Kidney (tissue), 22 donors: ENCODE measurements at places on chromosomes 7 and 10. TPM values are rescaled to one million over a fixed set of nuclear protein-coding genes. Genes with fewer than 3 reads are reported as not detected.

The LMTK2 gene
- polyA plus RNA-seq, result 3.3 TPM

DNA sequence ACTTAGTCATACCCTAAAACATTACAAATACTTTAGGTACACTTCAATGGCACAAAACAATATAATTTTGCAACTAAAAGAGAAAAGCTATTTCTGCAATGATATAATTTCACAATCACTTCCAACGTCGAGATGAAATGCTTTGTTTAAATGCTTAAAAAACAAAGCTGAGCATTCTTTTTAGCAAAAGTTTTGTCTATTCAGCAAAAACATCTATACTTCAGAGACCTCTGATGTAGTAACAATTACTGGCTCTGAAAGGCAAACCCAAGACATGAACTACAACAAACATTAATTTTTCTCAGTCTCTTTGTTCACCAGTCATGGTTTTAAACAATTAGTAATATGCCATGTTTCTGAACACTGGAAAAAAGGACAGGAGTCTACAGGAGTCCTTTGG lies 16.4 kb downstream of the OAT start:
- no peak for DNase-seq

DNA sequence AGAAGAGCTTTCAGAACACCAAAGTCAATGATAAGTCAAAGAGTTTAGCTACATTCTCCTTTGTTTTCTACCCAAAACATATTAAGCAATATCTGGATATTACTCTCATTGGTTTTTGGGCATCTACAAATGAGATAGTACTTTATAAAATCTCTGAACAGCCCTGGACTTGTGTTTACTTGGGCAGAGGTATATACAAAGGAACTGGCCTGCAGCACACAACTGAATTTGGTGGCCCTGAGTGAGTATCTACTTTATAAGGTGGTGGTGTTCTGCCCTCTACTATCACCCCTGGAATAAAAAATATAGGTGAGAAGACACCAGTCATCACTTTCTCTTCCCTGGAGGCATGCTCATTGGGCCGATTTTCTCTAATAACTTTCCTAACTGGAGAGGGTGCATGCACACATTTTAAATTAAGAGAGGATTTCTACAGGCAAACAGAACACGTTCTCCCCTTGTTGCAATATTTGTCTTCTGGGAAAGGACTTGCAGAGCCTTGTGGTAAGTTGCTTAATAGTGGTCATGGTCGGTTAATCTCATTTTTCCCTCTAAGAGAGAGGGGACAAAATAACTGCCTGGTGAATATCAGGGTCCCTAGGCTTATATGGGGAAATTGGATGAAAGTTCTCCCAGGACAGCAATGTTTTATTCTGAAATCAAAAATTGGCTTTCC lies 41.1 kb downstream of the OTUD1 start:
- DNase-seq, result no peak

GRCh38 chr7:1693419-1693990 lies 23.4 kb downstream of the ELFN1 start:
- DNase-seq, result peak; percentile 50

DNA sequence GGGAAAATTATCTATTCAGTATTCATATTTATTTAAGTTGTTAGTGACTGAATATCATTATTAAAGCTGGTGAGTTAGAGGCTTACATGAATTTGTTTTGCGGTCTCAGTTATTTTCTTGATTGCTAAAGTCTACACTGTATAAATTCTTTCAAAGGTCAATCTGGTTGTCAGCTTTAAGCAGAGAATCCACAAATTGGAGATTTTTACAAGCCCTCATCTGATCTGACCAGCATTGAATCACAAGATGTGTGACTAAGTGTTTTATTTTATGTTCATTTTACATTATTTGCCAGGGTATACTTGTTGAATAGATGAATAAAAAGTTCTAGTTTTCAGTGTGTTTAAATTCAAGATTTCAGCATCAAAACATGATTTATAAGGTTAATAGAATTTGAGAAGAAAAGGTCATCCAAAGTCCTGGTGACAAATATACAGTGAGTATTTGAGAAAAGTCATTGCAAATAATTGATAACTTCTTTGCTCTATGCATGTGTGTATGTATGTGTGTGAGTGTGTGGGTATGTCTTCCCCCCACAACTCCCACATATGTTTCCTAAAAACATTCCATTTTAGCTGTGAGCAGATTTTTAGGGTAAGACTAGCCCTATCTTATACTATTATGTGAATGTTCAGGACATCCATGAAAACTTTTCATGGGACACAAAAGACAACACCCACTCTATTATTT lies 4.4 kb downstream of the SEMA3A start:
- DNase-seq, result no peak

GRCh38 chr7:22168129-22168634 lies 188.8 kb downstream of the RAPGEF5 start:
- no peak for DNase-seq

- DNase-seq, result no peak
Observed at GRCh38 chr10:113895018-113895417, 40.6 kb downstream of the NHLRC2 start.
